ENCODE measurements at places on chromosomes 3 and 15.

GRCh38 chr15:90893175-90894090, 9.1 kb downstream of the FES start:
- no peak for DNase-seq

DNA sequence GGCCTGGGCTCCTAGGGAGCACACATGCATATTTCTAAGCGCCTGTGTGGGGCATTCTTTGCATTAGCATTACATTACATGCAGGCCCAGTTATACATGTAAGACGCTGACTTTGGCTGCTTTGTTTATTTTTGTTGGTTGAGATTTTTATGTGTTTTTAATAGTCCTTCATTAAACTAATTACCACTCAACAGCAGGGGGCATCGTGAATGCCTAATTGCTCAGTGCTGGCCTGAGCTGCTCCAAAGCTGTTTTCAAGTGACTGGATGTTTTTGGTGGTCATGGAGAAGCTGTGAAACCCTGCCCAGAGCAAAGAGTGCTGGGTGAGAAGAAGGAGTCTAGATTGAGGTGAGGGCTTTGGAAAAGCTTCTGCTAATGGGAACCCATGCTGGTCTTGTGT, 41.5 kb downstream of the GPD1L start:
- DNase-seq, result no peak

DNA sequence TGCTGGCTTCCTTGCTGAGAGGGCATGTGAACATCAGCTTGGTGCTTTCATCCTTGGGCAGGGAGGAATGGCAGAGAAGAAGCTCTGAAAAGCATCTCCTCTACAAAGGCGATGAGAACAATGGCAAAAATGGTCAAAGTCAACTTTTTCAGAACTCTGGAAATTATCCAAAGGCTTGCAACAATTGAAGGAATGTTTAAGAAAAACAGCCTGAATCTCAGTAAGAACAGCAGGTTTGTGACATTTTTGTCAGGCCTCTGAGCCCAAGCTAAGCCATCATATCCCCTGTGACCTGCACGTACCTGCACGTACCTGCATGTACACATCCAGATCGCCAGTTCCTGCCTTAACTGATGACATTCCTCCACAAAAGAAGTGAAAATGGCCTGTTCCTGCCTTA, 51.8 kb downstream of the ONECUT1 start:
- DNase-seq, result no peak

DNA sequence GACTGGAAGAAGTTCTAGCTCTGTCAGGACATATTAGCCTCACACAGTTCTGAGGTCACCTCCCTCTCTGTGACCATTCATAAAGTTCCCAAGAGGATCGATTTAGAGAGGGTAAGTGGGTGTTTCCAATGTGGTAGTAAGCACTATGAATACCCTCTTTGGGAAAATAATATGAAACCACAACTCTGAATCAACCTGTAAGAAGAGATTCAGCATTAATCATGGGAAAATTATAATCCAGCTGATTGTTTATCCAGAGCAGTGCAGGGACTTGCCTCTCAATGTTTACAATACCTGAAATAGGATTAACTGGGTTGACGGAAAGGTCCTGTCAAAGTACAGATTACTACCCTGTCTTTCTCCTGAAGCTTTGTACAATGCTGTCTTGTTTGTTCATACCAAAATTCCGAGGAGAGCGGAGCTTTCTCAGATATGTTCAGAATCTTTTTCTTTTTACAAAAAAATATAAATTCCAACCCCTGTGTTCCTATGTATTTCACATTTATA, 302.9 kb upstream of the DPPA4 start:
- no peak for DNase-seq

DNA sequence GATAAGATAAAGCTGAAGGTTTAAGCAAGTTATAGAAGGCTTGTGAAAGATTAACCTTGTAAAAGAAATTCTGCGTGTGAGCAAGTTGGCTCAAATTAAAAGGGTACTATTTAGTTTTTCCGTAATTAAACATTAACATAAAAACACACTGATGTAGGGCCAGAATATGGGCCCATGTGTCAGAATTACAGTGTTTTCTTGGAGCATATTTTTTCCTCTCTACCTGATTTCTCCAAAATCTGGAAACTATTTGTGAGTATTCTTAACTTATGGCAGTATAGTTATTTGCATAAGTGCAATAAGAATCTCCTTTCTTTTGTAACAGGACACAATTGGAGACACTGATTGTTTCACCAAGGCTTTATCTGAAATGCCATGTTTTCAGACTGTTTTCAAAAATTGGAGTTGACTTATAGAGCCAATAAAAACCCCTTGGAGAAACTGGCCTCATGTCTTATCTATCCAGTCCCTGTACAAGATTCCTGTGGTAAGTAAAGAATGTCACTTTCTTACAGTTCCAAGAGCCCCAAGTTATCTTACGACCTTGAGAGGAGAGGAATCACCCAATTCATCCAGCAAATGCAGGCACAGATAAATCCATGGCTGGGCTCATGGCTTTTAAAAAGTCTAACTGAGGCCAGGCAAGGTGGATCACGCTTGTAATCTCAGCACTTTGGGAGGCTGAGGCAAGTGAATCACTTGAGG, 47.8 kb upstream of the P2RY1 start:
- no peak for DNase-seq

GRCh38 chr3:163838769-163839168, 1239.5 kb downstream of the SI start:
- no peak for DNase-seq

DNA sequence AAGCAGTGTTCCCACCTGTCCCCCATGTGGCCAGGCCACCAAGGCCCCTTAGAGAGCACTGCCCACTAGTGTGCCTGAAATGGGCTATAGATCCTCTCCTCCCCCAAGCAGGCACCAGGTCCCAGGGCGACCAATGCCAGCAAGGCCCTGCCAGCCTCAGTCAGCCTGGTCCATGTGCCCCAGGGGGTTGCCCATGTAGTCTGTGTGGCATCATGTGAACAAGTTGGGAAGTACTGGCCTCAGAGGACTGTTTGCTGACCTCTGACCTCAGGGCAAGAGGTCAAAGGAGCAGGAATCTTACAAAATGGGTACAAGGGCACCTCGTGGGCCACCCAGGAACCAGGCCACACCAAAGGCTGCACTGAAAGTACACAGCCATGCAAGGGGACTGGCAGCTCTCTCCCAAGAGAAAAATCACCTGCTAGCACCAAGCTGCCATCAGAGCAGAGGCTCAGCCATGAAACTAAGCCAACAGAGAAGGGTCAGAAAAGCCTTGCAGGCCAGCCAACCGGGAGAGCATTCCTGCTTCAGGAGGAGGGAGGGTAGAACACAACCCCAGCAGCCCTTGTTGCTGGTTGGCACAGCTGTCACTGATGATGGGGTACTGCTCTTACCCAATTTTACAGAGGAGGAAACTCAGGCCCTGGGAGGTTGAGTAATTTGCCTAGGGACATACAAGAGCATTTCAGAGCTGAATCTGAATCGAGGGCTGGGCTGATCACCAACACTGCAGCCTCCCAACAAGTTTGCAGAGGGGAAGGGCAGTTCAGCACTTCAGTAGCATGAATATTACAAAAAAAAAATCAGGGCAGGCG, 5.2 kb upstream of the FURIN start:
- no peak for DNase-seq

- no peak for DNase-seq
Measured at GRCh38 chr15:38854506-38854905, 289.9 kb upstream of the RASGRP1 start.

DNA sequence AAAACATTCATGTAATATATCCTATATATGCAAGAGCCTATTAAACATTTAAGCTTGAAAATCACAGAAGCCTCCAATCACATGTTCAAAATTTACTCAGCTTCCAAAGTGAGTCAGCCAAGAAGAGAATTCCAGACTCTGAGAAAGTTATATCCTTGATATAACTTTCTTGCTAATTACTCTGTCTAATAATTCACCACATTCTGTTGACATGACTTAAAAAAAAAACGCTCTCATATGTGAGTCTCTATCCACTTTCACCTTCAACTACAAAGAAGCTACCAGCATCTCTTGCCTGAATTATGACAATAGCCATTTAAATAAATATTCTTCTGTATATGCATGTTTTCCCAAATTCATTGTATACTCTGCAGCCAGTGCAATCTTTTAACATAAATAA, 1116.3 kb upstream of the CADM2 start:
- no peak for DNase-seq

DNA sequence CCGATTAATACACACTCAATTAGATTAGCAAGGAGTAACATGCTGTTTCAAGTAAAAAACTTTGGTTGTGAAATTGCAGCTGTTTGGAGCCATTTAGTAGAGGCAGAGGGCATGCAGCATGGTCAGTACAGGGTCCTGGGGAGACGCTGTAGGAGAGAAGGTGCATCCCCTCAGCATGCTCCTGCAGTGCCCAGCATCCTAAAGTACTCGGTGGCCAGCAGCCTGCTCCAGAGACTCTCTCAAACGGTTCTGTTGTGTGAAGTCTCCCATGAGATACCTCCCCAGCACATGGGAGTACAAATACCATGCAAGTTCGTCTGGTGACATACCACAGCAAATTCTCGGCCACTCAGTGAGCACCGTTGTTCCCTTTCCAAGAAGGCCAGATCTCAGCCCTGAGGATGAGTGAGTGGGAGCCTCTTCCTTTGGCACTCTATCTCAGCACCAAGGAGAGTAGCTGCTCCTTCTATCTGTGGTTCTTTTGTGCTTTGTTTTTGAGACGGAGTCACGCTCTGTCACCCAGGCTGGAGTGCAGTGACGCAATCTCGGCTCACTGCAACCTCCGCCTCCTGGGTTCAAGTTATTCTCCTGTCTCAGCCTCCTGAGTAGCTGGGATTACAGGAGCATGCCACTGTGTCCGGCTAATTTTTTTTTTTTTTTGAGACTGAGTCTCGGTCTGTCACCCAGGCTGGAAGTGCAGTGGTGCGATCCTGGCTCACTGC, 72.7 kb downstream of the TJP1 start:
- DNase-seq, result no peak

DNA sequence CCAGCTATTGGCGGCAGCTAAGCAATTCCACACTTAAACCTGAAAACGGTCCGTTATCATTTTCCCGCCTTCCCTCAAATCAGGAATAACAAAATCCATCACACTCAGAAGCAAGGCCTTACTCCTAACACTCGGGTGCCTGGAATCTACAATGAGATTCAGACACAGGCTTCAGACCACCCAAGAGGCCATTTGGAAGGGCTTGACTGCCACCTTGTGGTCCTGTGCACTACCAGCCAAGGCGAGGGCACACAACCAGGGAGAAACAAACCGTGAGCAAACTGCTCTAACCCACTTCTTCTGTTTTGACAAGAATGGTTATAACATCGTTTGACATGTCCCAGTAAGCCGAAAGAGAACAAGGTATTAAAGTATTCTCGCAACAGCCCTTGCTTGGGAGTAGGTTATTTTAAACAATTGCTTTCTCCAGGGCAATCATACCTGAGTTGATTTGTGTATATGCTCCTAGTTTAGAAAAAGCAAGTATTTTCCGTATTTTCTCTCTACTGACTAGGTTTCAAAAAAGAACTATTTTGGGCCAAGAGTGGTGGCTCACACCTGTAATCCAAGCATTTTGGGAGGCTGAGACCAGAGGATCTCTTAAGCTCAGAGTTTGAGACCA, 40.1 kb upstream of the TAFA4 start:
- no peak for DNase-seq

DNA sequence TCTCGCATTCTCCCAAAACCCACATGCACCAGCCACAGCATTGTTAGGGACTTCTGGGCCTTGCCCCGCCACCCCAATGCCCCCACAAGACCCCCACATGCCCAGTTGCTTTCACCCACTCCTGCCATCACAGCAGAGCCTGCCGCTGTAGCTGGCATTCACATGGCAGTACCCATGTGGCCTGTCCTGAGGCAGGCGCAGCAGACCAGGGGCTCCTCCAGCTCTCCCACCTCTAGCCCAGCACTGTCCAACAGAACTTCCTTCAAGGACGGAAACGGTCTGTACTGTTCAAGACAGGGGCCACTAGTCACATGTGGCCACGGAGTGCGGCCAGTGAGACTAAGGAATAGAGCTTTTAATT, 32.5 kb downstream of the ANP32A start:
- DNase-seq, result no peak

DNA sequence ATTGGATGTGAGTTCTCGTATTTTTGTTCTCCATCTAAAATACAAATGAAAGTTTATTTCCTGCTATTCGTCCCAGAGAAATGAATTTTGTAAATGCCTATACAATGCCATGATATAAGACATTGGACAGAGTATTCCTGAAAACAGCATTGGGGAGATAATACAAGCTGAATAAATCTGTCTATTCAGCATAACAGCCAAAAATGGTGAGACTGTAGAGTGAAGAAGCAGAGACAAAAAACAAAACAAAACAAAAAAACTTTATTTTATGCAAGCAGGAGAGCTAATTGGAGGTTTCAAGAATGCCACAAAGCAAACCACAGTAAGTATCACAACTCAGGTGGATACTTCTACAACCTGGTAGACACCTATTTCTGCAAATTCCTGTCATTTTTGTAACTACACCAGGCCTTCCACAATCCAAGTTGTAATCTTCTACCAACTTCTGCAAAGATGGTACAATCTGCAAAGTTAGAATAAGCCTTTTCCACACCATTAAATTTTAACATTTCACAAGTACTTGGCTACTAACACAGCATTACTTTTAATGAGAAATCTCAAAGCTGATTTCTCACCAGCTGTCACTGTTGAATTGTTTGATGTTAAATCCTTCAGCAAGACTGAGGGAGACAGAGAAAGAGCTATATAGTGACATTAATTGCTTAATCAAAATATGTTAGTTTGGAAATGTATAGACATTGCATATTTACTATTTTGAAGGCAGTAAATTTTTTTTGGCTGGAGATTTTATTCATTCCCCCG, 163.1 kb downstream of the CLSTN2 start:
- no peak for DNase-seq

- no peak for DNase-seq
Measured at GRCh38 chr3:8576841-8577571, 67.6 kb downstream of the SSUH2 start.

- no peak for DNase-seq
Measured at GRCh38 chr3:177831361-177831760, 634.1 kb upstream of the TBL1XR1 start.

DNA sequence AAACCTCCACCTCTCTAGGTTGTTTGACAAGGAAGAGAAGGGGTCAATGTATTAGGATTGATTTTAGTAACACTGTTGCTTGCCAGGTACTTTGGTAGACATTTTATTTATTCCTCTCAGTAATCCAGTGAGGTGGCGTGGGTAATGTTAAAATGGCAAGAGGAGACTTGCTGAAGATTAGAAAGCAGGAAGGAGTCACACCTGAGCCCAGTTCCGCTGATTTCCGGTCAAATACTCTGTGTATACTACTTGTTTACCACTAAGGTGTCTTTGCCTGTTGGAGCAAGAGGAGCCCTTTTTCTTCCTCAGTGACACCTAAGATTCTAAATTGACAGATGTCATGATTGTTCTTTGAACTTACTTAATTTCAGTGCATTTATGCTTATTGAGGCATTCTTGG, 1.7 kb downstream of the OXNAD1 start:
- no peak for DNase-seq

DNA sequence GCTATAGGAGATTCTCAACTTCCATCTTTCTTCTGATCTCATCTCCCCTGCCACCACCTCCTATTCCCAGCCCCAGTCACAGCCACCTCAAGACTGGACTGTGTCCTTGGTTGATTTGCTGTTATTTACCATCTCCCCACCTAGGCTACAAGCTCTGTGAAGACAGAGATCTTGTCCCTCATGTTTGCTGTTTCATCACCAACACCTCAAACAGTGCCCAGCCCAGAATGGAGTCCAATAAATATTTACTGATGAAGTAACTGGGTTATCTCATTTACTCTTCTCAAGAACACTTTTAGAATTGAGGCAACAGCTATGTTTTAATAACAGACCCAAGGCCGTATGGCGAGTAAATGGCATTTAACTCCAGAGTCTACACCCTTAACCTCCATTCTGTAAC, 29.1 kb upstream of the ARHGEF3 start:
- no peak for DNase-seq

GRCh38 chr3:190036631-190037030, 84.1 kb downstream of the P3H2 start:
- DNase-seq, result no peak
